ENCODE measurements at places on chromosomes 5 and 9. TPM values are rescaled to one million over a fixed set of nuclear protein-coding genes. Genes with fewer than 3 reads are reported as not detected.

GRCh38 chr5:153551537-153552079 lies 61.1 kb downstream of the GRIA1 start:
- no peak overlapping the region for H3K27ac ChIP-seq
- H3K36me3 ChIP-seq: no peaks in the 10 kb centered on the region
- H3K4me1 ChIP-seq: peaks cover 11% of the 10 kb centered on the region
- H3K27me3 ChIP-seq: no peaks in the 10 kb centered on the region
- H3K4me3 ChIP-seq: no peak overlapping the region
- no peak for DNase-seq

DNA sequence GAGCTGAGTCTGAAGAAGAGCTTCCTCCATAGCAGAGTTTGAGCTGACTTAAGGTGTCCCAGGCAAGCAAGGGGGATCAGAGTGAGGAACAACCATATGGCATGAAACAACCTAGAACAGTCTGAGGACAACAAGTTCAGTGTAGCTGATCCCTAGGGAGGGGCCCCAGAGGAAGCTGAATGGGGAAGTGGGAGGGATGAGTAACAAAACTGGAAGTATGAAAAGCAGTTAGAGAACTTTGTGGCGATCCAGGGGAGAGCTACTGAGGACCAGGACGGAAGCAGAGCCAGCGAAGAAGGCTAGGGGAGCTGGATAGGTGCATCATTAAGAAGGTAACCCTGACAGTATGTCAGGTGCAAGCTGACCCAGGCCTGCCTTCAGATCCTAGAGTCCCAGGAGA lies 580.8 kb downstream of the BNC2 start:
- H3K27me3 ChIP-seq: peaks cover 2% of the 10 kb centered on the region
- peaks cover 1% of the 10 kb centered on the region for H3K36me3 ChIP-seq
- H3K4me1 ChIP-seq: peaks cover 5% of the 10 kb centered on the region

C9orf43 gene
- not detected for polyA plus RNA-seq

DNA sequence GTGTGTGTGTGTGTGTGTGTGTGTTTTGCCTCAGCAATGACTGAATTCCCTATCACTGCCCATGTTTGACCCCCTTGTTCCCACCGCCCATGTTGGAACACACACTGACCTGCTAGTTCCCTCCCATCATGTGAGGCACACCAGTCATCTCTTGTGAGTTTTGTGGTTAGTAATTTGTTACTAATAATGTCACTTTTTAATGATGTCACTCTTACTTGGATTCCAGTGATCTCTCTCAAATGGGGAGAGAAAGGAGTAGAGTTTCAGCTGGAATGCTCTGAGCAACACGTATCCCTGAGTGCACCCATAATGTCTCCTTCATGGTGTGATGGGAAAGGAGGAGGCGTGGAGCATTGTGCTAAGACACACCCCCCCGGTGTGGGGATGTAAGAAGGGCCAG lies 172.6 kb downstream of the SH3GL2 start:
- no peaks in the 10 kb centered on the region for H3K4me1 ChIP-seq
- H3K4me3 ChIP-seq: no peak overlapping the region
- DNase-seq: no peak
- H3K27me3 ChIP-seq: no peaks in the 10 kb centered on the region
- H3K27ac ChIP-seq: no peak overlapping the region

DNA sequence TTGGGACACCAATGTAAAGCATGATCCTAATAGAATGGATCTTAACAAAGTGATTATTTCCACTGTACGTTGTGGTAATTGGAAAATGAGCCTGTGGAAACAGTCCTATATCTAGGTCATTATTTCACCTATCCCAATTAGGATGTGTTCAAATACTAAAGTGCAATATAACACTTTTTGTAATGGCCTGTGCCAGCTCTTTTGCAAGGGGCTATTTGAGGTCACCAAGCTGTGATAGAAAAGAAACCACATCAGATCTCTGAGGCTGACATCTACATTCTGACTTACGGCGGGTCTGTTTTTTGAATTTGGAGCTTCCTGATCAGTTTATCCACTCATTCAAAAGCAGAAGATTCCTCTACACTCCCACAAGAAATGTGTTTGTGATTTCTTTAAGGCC lies 150.0 kb downstream of the TLE1 start:
- no peak overlapping the region for H3K27ac ChIP-seq
- no peaks in the 10 kb centered on the region for H3K36me3 ChIP-seq
- no peaks in the 10 kb centered on the region for H3K4me1 ChIP-seq
- no peak for DNase-seq

All from naive thymus-derived CD8-positive, alpha-beta T cell (primary cell).